ENCODE measurements at places on chromosomes 11 and 22. TPM values are rescaled to one million over a fixed set of nuclear protein-coding genes. Genes with fewer than 3 reads are reported as not detected.
A peak's percentile ranks its signal among the peaks of the same experiment; 100 is the strongest.

GRCh38 chr11:132030896-132031295, 660.5 kb downstream of the NTM start:
- no peak for DNase-seq

DNA sequence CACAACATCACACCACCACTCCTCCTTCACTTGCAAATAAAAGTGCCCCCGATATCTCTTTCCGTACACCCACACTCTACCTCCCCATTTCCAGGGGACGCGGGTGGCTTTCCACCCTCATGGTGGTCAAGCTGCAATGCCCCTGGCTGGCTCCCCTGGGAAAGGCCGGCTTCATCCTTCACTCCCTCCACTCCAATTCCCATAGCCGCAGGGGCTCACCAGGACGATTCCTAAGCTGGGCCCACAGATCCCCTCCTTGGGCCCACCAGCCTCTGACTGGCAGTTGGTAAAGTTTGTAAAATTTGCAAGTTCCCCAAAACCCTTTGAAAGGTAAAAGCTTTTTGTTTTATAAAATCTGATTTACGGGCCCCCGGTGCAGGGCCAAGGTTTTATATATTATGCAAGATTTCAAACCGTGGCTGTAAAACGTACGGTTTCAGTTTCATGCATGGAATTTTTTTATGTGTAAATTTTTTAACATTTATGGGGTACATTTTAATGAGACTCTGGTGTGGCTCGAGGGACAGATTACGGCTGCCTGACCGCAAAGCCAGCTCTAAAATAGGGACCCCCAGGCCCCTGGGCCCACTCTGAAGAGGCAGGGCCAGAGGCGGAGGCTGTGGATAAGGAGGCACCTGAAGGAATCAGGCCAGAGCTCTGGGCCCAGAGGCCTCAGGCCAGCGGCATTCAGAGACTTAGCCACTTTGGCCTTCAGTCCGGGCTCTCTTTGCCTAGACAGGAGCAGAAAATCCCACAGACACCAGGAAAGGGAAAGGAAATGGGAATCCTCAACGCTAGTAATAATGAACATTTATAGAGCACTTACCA, 106.5 kb downstream of the FEZ1 start:
- DNase-seq: no peak

DNA sequence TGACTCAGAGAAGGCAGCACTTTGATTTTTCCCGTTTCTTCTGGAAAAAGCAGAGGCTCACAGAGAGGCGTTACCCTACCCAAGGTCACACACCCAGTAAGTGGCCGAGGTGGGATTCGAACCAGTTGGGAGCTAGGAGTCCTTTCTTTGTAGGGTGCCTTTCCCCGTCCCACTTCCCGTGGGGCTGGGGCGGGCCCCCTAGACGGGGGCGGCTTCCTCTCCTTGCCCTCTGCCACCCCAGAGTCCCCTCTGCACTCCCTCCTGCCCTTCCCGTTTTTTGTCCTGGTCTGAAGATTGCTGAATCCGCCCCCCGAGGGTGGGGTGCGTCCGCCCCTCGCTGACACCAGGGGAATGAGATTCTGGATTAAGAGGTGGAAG, 747 bp downstream of the TPCN2 start:
- no peak for DNase-seq

DNA sequence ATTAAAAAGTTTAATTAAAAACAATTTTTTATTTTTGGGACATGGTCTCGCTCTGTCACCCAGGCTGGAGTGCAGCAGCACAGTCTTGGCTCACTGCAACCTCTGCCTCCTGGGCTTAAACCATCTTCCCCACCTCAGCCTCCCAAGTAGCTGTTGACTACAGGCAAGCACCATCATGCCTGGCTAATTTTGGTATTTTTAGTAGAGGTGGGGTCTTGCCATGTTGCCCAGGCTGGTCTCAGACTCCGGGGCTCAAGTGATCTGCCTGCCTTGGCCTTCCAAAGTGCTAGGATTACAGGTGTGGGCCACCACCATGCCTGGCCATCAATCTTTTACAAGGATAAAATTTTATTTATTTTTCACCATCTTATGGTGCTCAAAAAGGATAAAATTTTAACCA, 43.3 kb upstream of the PHOX2A start:
- no peak for DNase-seq

DNA sequence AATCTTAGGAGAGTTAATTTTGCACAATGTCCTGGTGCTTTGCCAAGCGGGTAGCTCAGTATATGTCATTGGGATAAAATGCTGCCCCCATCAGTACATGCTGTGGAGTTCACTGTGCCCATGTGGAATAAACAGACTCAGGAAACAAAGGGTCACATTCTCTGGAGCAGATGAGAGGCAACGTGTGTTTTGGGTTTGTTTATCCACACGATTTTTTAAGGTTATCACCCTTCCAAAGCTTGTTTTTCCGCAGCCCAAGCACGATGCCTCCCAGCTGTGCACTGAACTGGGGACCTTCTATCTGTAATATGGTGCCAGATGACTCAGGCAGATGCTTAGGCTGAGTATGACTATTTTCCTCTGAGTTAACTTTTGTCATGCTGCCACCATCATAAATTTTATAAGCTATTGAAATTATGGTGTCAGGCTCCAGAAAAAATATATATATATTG, 6.5 kb downstream of the OR4D6 start:
- no peak for DNase-seq

- DNase-seq: peak; percentile 15
Observed at GRCh38 chr11:17473071-17473744, 3.4 kb downstream of the ABCC8 start.

GRCh38 chr11:26951809-26952515, 42.0 kb upstream of the FIBIN start:
- DNase-seq: no peak

- DNase-seq: peak; percentile 81
Observed at GRCh38 chr22:37166675-37167066, 17.0 kb upstream of the IL2RB start.

DNA sequence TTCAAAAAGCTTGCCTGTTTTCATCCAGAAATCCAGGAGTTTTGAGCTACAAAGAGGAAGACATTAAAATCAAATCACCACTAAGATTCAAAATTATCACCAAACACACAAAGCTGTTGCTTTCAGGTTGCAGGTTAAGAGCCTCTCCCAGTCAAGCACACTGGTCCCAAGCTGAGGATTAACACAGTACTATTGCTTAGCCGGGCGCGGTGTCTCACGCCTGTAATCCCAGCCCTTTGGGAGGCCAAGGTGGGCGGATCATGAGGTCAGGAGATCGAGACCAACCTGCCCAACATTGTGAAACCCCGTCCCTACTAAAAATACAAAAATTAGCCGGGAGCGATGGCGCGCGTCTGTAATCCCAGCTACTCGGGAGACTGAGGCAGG, 1165.1 kb downstream of the LRRC4C start:
- DNase-seq: no peak

- DNase-seq: no peak
Observed at GRCh38 chr11:11483627-11484026, 130.6 kb upstream of the CSNK2A3 start.

DNA sequence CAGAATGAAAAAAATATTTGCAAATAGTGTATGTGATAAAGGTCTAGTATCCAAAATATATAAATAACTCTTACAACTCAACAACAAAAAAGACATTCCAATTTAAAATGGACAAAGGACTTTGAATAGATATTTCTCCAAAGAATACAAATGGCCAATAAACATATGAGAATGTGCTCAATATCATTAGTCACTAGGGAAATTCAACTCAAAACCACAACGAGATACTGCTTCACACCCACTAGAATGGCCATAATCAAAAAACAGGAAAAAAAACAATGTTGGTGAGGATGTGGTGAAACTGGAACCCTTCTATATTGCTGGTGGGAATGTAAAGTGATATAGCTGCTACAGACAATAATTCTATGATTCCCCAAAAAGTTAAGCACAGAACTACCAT, 38.6 kb upstream of the RPS13 start:
- DNase-seq: no peak

Gene HOATZ
- not detected for total RNA-seq
